ENCODE measurements at places on chromosomes 2 and 18. TPM values are rescaled to one million over a fixed set of nuclear protein-coding genes. Genes with fewer than 3 reads are reported as not detected.

The AMER3 gene
- not detected for total RNA-seq

The SOCS6 gene
- total RNA-seq, result 2.1 TPM

The TEKT4 gene
- total RNA-seq, result not detected

The MEIS1 gene
- total RNA-seq, result not detected

DNA sequence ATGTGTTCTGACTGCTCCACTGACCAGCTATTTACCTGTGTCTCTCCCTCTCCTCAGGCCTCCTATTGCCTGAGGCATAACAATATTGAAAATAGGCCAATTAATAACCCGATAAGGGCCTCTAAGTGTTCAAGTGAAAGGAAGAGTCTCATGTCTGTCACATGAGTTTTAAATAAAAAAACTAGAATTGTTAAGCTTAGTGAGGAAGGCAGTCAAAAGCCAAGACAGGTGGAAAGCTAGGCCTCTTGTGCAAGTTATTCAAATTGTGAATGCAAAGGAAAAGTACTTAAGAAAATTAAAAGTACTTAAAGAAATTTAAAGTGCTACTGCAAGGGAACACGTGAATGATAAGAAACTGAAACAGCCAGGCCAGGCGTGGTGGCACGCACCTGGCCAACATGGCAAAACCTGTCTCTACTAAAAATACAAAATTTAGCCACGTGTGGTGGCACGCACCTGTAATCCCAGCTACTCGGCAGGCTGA is 44.9 kb upstream of the TAF4B start:
- DNase-seq, result no peak
